ENCODE measurements at places on chromosomes 2 and 18.

DNA sequence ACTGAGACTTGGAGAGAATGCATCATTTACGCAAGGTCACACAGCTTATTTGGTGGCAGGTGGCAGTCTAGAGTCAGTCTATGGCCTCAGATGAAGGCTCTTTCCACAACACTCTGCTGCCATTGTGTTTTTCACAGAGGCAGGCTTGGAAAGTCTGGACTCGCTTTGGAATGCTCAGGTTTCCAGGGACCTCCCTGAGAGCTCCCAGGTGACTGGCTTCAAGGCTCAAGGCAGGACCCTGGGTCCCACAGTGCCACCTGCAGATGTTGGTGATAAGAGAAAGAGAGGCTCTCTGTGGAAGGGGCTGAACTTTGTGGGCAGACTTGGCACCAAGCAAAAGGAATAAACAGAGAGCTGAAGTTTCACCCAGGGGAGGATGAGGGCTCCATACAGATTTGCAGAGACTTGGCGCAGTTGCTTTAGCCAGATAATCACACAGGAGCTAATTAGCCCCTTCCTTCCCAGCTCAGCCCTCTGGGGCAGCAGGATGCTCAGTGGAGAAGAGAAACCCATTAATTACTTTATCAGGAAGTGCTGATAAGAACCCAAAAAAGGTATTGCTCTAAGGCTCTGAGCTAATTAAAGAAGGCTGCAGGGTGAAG is 103.5 kb downstream of the LBH start:
- no peak for DNase-seq

DNA sequence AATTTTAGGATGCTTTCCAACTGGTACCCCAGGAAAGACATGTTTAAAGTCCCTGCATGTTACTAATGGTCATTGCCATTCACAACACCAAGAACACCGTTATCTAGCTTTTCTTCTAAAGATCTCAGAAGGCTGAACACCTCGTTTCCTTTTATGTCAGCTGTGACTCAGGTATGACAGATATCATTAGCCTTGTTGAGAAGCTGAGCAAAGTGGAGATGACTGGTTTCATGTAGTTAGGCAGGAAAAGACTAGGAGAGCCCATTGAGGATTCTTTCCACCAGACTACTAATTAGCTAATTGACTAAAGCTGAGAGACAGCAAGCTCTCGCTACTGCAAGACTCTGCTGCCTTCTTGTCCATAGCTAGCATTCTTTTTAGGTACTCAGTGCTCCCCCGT is 32.0 kb upstream of the ARL5A start:
- DNase-seq = no peak

DNA sequence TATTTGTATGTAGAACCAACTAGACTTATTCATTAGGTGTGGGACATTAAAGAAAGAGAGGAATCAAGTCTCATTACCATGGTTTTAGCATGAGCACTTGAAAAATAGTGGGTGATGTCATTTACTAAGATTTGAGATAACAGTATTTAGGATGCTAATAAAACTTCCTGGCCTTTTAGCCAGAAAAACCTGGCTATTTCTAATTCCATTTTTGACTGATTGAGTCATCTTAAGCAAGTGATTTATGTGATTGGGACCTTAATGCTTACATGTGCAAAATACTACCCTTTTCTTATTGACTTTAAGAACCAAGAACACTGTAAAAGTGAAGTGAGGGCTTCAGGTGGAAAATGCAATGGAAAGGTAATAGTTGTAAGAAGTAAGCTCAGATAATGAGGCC is 196.8 kb upstream of the SESTD1 start:
- no peak for DNase-seq

DNA sequence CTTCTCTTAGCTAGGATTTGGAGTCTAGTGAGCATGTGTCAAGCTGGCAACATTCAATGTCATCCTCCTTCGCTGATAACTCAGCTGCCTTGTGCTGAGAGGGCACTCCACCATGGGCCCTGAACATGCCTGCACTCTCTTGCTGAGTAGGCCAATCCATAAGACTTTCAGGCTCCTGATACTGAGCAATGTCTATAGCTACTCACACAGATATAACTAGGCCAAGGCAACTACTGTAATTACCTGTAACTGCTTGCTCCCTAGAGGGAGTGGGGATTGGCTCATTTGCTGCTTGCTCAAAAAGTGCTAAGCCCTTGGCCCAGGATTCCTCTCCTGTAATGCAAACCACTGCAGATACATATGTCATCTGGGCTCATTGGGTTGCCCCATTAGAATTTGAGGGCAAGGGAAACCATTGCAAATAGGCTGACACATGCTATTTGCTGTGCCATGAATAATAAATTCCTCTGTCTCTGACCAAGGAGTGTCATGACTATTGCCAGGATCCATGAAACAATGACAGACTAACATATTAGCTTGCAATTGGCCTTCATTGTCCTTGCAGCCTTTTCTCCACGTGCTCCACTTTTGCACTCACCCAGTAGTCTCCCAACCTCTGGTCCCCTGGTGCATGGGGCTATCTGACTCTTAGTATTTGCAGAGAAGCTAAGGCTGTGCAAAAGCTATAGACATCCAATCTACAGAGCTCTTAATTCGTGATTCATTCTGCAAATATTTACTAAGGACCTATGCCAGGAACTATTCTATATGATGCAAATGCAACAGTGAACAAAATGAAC is 36.9 kb upstream of the BMPR2 start:
- no peak for DNase-seq

- no peak for DNase-seq
These were observed 1386.4 kb upstream of the ZEB2 start for GRCh38 chr2:145906354-145906753.

- no peak for DNase-seq
These were observed 339.8 kb upstream of the CDH7 start for GRCh38 chr18:65411061-65411460.

DNA sequence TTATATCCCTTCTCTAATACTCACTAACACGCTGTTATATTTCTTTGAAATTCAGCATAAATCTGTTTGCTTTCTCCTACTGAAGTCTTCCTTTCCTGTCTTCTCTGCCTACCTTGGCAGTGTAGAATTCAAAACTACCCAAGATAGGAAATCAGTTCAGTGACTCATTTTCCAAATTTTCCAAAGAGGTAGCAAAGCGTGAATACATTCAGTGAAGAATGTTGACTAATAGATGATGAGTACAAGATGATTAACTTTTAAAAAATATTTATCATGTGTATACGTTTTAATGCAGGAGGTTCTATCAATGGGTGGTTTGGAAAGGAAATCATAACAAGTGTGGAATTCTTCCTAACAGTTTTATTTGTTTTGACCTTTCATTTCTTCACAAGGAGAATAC is 201.9 kb upstream of the SLC8A1 start:
- no peak for DNase-seq

- no peak for DNase-seq
These were observed 2.1 kb downstream of the DHRS9 start for GRCh38 chr2:169071455-169071854.

- no peak for DNase-seq
These were observed 107.6 kb downstream of the MEMO1 start for GRCh38 chr2:31903109-31903780.

- DNase-seq = no peak
These were observed 117.6 kb upstream of the STK17B start for GRCh38 chr2:196289000-196289399.

GRCh38 chr2:143068094-143068493 is 61.1 kb upstream of the ARHGAP15 start:
- DNase-seq = no peak

DNA sequence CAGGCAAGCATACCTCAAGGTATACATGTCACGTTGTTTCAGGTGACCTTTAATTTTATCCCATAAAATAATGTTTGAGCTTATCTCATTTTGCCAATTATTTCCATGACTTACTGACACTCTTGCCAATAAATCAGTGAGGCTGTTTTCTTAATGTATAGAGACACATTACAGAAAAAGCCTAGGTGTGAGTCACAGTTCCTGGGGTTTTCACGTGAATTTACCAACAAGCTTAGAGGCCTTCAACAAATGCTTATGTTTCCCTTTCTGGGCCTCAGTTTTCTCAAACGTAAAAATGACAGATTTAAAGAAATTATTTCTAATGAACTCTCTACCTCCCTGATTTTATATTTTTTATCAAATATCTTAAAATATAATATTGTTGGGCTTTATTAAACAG is 517.5 kb upstream of the SPHKAP start:
- no peak for DNase-seq

GRCh38 chr2:216897561-216898203 is 37.8 kb upstream of the TNP1 start:
- no peak for DNase-seq

DNA sequence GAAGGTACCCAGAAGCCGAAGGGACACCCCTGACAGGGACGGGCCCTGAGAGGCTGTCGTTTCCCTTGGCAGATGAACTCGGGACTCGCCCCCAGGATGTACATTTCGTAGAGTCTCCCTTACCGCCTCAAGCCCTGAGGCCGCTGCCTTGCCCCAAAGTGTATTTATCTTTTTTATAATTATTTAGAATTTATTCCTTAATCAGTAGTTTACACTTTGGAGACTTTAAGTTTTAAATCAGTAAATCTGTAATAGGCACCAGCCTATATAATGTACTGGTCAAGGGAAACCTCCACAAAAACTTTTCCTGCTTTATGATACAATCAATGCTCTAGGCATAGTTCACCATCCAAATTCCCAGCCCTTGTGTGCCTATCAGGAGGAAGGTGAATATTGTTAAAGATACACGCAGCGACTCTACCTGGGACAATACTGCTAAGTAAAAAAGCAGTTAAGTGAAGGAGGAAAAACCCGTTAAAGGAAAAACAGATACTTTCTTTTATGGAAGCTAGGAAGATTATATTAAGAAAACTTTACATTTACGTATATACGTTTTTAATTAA is 848 bp downstream of the VRK2 start:
- DNase-seq = no peak

GRCh38 chr2:75007819-75008218 is 49.4 kb downstream of the POLE4 start:
- no peak for DNase-seq

GRCh38 chr2:182144041-182144775 is 158.6 kb downstream of the PPP1R1C start:
- no peak for DNase-seq

- DNase-seq = no peak
These were observed 36.9 kb upstream of the SERPINB2 start for GRCh38 chr18:63850636-63851035.

DNA sequence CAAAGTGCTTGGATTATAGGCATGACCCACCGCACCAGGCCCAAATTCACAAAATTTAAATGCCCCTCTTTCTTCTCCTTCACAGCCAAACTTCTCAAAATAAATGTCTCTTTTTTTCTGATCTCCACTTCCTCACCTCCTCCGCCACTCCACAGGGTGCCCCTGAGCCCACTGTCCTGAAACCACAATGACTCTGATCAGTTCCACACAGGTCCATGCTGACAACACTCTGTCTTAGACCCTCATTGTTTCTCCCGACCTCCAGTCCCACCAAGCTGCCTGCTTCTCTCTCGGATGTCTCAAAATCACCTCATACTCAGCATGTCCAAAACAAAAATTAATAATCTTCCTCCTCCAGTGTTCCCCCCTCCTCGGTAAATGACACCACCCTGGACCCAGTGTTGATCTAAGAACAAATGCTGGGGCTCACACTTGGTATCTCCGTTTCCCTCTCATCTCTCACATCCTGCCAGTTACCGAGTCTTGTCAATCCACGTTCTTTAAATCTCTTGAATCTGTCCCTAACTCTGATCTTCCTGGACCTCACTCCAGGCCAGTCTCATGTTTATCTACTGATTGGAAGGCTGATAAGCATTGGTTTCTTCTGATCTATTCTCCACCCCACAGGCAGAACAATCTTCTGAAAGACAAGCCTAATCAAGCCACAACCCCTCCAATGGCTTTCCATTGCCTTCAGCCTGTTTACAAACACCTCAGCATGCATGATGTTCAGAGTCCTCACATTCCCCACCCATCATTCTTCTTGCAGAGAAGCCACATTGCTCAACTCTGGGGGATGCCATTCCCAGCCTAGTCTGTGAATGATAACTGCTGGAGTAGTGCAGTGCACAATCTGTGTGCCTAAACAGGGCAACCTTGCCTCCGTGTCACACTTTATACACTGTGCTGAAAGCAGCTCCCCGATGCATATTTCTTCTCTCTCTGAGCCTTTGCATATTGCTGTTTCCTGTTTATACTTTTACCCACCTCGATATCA is 12.4 kb upstream of the ANKRD44 start:
- no peak for DNase-seq

- no peak for DNase-seq
These were observed 164.4 kb downstream of the BABAM2 start for GRCh38 chr2:28054916-28055315.

DNA sequence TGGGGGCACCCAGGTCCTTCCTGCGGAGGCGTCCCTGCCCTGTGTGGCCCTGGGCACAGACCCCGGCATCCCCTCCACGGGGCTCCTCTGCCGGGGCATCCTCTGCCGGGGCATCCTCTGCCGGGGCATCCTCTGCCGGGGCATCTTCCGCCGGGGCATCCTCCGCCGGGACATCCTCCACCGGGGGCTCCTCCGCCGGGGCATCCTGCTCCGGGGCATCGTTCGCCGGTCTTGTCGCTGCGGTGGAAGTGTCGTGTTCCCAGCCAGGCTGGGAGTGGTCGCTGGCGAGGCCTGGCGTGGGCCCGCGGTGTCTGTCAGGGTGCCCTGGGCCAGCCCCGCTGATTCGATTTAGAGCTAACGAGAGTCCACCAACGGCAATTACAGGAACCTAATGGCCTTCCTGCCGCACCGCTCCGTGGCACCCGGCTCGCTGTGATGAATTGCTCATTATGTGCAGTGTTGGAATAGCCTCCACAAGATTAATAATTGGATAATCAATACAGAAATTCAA is 115.1 kb downstream of the NFATC1 start:
- no peak for DNase-seq

DNA sequence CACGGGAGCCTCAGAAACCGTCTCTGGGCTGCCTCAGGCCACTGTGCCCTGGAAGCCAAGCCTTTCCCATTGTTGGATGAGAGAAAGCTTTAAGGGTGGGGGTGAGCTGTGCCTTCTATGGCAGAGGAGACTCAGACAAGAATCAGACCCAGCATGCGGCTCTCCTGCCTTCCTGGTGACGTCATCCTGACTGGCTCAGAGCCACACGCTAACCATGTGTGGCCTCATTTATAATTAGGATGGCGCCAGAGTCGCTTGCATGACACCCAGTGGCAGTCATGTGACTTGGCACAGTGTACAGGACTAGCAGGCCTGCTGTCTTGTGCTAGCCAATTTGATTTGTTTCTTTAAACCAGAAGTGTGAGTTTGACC is 99.1 kb downstream of the SH3BP4 start:
- no peak for DNase-seq

- DNase-seq = no peak
These were observed 59.5 kb downstream of the CHN1 start for GRCh38 chr2:174945601-174946260.

DNA sequence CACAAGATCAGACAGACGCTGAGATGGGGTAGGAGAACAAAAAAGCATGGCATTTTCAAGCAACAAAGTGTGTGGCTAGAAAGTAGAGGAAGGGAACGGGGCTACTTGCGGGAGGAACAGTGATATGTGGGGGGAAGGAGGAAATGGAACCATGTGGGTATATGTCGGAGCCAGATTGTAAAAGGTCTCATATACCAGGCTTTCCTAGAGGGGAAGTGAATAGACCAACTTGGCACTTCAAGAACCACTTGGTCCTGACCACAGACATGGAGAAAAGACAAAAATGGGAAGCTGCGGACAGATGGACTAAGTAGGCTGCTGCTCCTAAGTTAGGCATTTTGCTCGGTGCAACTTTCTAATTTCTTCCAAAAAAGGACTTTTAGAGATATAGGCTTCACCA is 196.0 kb downstream of the DCC start:
- DNase-seq = no peak

Data from stimulated activated CD4-positive, alpha-beta T cell treated with anti-CD3 and anti-CD28 coated beads, Interleukin-1b, Interleukin-23, amount 100 ng/mL, for 1 hour (primary cell).